Naive thymus-derived CD8-positive, alpha-beta T cell (primary cell): ENCODE measurements at places on chromosomes 3 and 15.

GRCh38 chr3:122586098-122586497 lies 8.6 kb downstream of the PARP15 start:
- peaks cover 63% of the 10 kb centered on the region for H3K4me1 ChIP-seq
- H3K36me3 ChIP-seq, result peaks cover 43% of the 10 kb centered on the region
- peak overlapping the region; percentile 5 for H3K27ac ChIP-seq
- no peak overlapping the region for H3K4me3 ChIP-seq

GRCh38 chr3:39423436-39423970 lies 17.0 kb downstream of the RPSA start:
- no peak for DNase-seq
- H3K27ac ChIP-seq, result no peak overlapping the region
- H3K4me1 ChIP-seq, result no peaks in the 10 kb centered on the region
- peaks cover 4% of the 10 kb centered on the region for H3K27me3 ChIP-seq
- H3K4me3 ChIP-seq, result no peak overlapping the region

GRCh38 chr3:73884361-73884760 lies 259.6 kb upstream of the PDZRN3 start:
- H3K27ac ChIP-seq, result no peak overlapping the region
- no peak overlapping the region for H3K4me3 ChIP-seq
- H3K4me1 ChIP-seq, result no peaks in the 10 kb centered on the region
- peaks cover 2% of the 10 kb centered on the region for H3K36me3 ChIP-seq
- no peak for DNase-seq

DNA sequence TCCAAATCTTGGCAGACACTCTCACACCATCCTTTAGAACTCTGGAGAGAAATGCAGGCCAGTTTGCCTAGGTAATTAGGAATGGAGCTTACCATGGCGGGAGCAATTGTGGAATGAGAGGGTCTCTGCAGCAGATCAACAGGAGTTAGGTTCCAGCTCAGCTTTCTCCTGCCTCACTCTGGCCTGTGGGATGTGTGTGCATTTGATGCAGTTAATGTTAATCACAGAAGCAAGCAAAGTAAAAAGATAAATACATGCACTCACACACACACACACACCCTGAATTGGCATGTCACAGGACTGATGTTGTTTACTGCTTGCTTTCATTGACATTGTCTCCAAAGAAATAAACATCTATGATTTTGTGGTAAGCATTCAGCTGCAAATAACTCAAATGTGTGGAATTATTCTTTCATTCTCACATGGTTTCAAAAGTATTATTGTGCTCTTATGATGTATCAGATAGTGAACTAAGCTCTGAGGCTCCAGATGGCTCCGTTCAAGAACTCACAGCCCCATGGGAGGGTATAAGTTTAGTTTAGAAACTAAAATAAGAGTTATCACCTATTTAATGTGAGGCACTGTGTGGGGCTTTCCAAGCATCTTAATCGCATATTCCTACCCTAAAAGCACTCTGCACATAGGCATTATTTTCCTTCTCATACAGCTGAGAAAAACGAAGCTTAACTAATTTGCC lies 31.3 kb upstream of the BFSP2 start:
- H3K27ac ChIP-seq, result no peak overlapping the region
- H3K36me3 ChIP-seq, result no peaks in the 10 kb centered on the region
- H3K4me3 ChIP-seq, result no peak overlapping the region
- no peaks in the 10 kb centered on the region for H3K27me3 ChIP-seq

DNA sequence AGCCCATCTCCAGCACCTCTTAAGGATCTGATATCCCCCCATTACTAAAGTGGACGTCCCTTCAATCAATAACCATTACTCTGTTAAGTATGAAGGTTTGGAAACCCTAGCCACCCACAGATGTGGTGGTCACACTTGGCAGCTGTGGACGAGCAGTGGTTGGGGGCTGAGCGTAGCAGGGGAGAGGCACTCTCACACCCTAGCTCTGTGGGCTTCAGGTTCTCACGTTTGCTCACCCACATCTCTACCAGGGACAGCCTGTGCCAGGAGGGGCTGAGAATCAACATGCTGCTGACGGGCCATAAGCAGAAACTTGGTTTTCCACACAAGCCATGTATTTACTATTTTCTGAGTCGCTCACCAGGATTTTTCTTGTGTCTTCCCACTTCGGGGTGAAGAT lies 287.2 kb downstream of the ADAMTS17 start:
- no peak overlapping the region for H3K4me3 ChIP-seq
- H3K4me1 ChIP-seq, result no peaks in the 10 kb centered on the region
- H3K27ac ChIP-seq, result no peak overlapping the region
- peaks cover 6% of the 10 kb centered on the region for H3K36me3 ChIP-seq

DNA sequence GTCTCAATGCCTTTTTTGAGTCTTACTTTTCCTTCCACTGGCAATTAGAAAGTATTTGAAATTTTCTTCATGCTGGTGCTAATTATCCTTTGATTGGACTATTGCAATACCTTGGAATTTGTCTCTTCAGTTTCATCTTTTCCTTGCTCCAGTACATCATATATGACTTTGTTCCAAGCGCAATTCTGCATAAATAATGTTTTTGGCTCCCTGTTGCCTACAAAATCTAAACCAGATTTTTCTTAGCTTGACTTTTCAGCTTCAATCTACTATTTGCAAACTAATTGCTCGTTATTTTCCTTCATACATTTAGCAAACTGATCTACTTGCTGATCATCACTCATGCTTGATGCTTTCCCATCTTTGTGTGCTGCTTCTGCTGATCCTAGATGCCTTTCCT lies 230.8 kb upstream of the GPR149 start:
- no peaks in the 10 kb centered on the region for H3K4me1 ChIP-seq
- H3K36me3 ChIP-seq, result no peaks in the 10 kb centered on the region
- no peak overlapping the region for H3K4me3 ChIP-seq
- H3K27me3 ChIP-seq, result no peaks in the 10 kb centered on the region
- no peak overlapping the region for H3K27ac ChIP-seq
- DNase-seq, result no peak

DNA sequence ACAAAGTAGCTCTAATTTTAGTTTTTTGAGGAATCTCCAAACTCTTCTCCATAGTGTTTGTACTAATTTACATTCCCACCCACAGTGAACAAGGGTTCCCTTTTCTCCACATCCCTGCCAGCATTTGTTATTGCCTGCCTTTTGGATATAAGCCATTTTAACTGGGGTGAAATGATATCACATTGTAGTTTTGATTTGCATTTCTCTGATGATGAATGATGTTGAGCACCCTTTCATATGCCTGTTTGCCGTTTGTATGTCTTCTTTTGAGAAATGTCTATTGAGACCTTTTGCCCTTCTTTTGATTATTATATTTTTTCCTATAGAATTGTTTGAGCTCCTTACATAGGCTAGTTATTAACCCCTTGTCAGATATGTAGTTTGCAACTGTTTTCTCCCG lies 239.9 kb upstream of the TPM1 start:
- H3K4me3 ChIP-seq, result no peak overlapping the region
- H3K27me3 ChIP-seq, result no peaks in the 10 kb centered on the region
- no peak overlapping the region for H3K27ac ChIP-seq
- H3K4me1 ChIP-seq, result no peaks in the 10 kb centered on the region

DNA sequence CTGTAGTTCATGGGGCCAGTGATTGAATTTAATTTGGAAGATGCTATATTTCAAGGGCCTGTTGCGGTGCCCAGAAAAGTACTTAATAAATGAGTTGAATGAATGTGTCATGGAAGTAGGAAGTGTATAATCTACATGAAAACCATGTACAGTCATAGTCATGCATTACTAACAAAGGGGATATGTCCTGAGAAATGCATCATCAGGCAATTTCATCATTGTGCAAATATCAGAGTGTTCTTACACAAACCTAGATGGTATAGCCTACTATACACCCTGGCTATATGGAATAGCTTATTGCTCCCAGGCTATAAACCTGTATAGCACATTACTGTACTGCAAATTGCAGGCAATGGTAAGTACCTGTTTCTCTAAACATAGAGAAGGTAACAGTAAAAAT lies 10.7 kb upstream of the MYO5C start:
- peaks cover 11% of the 10 kb centered on the region for H3K4me1 ChIP-seq
- no peak overlapping the region for H3K4me3 ChIP-seq
- no peaks in the 10 kb centered on the region for H3K27me3 ChIP-seq
- H3K36me3 ChIP-seq, result peaks cover 22% of the 10 kb centered on the region
- no peak for DNase-seq
- no peak overlapping the region for H3K27ac ChIP-seq

DNA sequence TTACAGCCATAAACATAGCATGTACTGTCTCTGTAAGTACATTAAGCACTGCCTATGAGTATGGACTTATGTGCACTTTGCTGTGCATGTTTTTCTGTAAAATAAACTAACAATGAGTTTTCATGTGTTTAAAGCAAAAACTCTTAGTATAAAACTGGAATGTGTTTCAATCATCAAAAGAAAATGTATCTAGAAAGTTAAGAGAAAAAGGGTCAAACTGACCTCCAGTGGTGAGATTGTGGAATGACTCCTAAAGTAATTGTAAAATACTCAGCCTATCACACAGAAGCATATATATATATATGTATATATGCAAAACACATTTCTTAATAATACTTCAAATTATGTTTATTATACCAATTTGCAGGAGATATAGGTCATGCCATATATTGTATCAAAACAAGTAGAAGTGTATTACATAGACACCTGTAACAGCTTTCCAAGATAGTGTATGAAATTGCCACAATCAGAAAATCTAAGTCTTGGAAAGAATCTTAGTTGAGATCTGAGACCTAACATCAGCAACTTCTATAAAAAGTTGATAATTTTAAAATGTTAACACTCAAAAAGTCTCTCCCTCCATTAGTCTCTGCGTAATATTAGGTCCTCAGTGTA lies 199.6 kb downstream of the FMN1 start:
- H3K4me1 ChIP-seq, result no peaks in the 10 kb centered on the region
- peaks cover 4% of the 10 kb centered on the region for H3K27me3 ChIP-seq
- H3K36me3 ChIP-seq, result no peaks in the 10 kb centered on the region
- H3K4me3 ChIP-seq, result no peak overlapping the region
- H3K27ac ChIP-seq, result no peak overlapping the region

DNA sequence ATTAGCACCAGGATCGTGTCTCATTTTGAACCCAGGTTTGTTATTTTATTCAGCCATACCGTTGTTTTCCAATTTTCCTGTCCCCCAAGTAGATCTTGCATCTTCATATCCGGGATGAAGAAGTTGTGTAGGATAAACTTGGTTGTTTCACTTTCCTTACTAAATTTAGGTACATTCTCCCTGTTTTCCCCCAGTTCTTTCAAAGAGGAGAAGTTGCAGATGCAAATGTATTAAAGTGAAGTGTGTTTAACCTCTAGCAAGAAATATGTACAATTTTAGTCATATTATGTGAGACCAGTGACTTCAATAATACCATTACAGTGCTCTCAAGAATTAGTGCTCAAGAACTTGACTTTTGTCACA lies 1.3 kb downstream of the ATXN7 start:
- no peaks in the 10 kb centered on the region for H3K27me3 ChIP-seq
- H3K27ac ChIP-seq, result peak overlapping the region; percentile 94
- DNase-seq, result no peak
- H3K4me1 ChIP-seq, result peaks cover 31% of the 10 kb centered on the region
- H3K36me3 ChIP-seq, result no peaks in the 10 kb centered on the region

GRCh38 chr15:81723113-81723651 lies 322.6 kb downstream of the MEX3B start:
- no peaks in the 10 kb centered on the region for H3K36me3 ChIP-seq
- H3K4me1 ChIP-seq, result no peaks in the 10 kb centered on the region
- H3K4me3 ChIP-seq, result no peak overlapping the region
- peaks cover 1% of the 10 kb centered on the region for H3K27me3 ChIP-seq
- no peak overlapping the region for H3K27ac ChIP-seq

DNA sequence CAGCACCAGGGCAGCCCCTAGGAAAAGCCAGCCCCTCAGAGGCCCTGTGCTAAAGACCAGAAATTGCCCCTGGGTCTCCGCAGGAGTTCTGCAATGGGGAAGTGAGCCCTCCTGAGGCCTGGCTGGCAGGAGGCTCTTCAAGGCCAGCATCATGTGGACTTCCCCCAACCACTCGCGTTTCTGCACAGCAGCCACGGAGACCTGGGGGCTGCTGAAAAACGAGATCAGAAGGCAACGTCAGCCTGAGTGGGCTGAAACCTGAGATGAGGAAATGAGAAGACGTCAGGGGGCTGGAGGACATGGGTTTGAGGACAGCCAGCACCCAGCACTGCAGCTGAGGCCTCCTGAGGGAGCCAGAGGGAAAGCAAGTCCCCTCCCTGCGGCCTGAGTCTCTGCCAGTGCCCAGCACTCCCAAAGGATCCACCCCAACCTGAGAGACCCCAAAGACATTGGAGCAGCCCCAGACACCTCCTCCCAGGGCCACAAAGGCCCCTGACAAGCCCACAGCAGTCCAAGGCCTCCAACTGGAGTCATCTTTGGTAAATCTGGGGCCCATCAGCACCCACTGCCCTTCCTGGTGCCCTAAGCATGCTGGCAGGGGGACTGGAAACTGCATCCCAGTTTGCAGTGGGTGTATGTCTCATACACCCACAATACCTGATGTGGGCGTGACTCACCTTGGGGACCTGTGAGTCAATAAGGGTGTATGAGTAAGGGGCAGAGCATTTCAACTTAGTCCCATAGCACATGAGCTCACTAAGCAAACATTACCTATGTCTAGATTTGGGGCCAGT lies 29.2 kb upstream of the CYP11A1 start:
- DNase-seq, result peak; percentile 36
- no peaks in the 10 kb centered on the region for H3K27me3 ChIP-seq
- H3K4me1 ChIP-seq, result peaks cover 73% of the 10 kb centered on the region
- H3K4me3 ChIP-seq, result no peak overlapping the region
- no peaks in the 10 kb centered on the region for H3K36me3 ChIP-seq
